Osteocyte (in vitro differentiated cells): ENCODE measurements at places on chromosomes 5 and 9.
A peak's percentile ranks its signal among the peaks of the same experiment; 100 is the strongest.

GRCh38 chr5:152443935-152444334 lies 38.9 kb upstream of the NMUR2 start:
- no peak for DNase-seq

DNA sequence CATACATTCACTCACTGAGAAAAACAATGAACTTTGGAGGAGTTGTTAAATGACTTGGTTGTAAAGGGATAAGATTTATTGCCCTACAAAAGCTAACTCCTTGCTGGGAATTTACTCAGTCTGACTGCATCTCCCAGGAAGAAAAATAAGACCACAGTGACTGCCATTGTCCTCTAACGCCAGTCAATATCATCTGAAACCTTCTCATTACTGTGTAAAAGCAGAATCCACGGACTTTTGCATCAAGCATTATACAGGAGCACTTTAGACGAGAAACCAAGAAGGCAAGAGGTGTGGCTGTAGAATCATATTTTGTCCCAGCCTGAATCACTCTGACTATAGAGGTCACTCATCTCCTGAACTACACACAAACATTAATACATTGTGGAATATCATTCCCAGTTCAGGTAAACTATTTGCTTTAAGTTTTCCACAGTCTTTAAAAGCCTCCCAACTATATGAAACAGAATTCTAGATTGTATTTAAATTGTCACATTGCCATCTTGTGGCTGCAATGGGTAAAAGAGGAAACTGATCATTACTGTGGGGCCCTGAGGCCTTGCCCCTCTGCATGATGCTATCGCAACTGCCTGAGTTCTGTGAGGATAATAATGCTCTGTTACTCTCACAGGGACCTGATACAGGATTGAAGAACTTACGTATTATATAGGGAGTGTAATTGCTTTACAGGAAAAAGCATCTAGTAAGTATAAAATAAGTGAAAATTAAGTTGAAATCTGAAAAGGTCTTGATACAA lies 142.9 kb downstream of the SLCO4C1 start:
- no peak for DNase-seq

DNA sequence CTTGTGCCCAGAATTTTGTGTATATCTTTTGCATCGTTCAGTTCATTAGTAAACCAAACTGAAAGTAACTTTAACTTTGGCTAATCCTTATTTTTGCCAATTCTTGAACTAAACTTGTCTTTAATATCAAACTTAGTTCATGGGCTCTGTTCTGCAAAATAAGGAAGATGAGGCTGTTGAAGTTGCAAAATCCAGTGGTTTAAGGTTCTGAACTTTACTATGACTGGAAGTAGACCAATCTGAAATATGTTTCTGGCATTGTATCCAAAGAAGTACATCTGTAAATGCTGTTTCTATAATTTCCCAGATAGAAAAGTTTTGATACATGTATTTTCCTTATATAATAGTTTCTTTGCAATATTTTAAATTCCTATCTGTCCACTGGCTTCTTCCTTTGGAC lies 238.1 kb downstream of the CETN3 start:
- no peak for DNase-seq

- DNase-seq = no peak
These were observed 1254.5 kb upstream of the NUDT12 start for GRCh38 chr5:104817127-104817526.

DNA sequence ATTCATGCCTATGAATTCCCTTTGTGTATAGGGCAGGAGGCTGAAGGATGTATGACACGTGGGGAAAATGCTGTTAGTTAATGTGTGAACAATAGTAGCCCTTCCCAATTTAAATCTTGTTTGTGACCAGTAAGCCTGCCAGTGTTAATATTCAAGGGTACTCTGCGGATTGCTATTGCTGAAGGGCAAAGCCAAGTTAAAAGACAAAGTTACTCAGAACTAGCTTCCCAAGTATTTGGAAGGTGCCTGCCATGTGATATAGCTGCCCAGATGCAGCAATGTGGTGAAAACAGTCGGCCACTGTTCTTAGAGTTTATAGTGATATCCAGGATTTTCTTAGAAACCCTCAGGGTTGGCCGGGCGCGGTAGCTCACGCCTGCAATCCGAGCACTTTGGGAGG lies 34.6 kb downstream of the MARVELD2 start:
- DNase-seq = no peak

GRCh38 chr5:147369742-147370374 lies 135.0 kb downstream of the STK32A start:
- no peak for DNase-seq

DNA sequence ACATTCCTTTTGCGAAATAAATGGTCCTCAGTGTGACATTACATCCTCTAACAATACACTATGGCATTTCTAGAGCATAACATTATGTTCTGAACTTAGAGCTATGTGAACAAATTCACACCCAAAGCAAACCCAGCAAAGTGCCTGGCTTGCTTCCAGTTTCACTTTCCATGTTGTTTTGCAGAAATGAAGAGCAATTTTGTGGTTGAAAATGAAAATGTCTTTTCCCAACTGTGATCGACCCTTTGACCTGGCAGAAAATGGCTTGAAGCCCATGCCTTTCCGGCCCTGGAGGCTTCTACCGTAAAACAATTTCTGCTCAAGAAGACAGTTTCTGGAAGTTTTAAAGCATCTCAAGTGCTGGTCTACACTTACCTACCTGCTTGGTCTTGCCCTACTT lies 344.7 kb upstream of the RGMB start:
- DNase-seq = peak; percentile 87

DNA sequence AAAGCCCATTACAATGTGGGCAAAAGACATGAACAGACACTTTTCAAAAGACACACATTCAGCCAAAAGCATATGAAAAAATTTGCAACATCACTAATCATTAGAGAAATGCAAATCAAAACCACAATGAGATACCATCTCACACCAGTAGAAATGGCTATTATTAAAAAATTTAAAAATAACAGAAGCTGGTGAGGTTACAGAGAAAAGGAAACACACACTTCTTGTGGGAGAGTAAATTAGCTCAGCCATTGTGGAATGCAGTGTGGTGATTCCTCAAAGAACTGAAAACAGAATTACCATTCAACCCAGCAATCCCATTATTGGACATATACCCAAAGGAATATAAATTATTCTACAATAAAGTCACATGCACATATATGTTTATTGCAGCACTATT lies 585.2 kb upstream of the TUSC1 start:
- DNase-seq = no peak

DNA sequence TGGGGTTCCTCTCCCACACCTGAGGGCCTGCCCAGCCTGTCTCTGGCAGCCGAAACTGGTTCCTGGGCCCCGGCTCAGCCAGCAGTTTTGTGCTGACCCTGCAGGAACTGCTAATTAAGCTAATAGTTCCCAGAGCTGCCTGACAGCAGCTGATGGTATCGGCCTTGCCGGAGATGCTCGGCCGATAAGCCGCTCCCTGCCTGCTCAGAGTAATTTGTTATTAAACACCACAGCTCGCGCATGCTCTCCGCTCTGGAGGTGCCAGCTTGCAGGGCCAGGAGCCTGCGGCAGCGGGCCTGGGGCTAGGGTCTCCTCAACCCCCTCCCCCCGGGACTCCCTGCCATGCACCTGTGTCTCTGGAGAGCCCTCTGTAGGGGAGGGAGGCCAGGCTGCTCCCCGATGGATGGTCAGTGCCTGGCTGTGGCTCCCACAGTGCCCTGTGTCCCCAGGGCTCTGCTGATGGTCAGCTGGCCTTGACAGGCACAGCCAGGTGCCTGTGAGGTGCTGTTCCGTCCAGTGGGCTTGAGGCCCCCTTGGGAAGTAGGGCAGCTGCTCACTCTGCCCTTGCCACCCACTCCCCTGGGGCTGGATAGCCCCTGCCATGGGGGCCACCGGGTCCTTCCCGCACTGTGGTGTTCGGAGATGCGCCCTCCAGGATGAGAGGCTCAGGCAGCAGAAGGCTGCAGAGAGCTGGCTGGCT lies 41.7 kb downstream of the RXRA start:
- DNase-seq = no peak

DNA sequence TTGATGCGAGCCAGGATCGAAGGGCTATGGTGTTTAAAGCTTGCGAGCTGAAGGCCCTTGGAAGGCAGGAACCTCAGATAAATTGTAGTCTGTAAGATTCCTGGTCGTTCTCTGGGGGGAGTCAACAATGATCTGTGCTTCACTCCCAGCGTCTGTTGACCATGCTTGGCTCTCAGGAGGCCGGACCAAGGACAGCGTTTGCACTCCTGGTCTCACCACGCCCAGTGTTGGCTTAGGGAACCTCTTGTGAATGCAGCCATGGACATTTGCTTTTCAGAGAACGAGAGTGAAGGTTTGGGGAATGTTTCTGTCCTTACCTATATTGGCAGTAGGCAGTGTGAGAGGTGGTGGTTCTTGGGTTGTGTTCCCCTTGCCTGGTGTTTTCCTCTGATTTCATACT lies 60.2 kb upstream of the FAM120AOS start:
- DNase-seq = no peak

GRCh38 chr9:80866121-80866520 lies 823.2 kb downstream of the TLE1 start:
- DNase-seq = no peak
